ENCODE measurements at places on chromosomes 7 and 10.

GRCh38 chr10:6695519-6695918, 115.4 kb upstream of the PRKCQ start:
- DNase-seq: no peak

DNA sequence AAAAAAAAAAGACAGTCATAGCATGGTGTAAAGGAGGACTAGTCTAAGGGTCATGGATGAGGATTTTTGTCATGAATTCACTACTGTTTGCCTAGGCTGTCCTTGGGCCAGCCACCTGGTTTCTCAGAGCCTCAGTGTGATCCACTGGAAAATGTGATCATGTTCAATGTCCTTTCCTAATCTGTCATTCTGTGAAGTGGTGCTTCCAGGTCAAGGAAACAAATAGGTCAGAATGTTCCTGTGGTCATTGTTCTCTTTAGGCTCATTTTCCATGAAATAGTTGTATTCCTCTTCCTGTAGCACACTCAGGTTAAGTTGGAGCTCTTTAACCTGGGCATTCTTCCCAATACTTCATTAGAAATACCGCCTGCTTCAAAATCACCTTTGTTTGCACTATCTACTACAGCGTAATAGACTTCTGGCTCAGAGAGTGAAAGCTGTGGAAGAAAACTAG, 16.5 kb downstream of the CD36 start:
- DNase-seq: no peak

DNA sequence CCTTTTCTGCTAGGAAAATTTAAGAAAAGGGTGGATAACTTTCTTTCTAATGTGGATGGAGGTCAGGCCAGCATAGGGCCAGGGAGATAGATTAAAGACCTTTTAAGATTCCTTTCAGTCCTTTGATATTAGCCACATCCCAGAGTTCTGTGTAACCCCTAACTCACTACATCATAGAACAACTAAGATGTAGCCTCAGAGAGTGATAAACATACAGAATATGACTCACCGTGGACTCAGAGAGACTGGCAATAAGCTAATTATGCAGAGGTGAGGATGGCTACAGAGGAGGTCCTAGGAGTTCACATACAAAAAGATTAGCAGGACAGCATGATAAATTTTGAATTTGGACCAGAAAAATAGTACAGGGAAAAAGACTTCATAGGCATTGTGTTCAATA, 141.0 kb downstream of the AOAH start:
- no peak for DNase-seq

DNA sequence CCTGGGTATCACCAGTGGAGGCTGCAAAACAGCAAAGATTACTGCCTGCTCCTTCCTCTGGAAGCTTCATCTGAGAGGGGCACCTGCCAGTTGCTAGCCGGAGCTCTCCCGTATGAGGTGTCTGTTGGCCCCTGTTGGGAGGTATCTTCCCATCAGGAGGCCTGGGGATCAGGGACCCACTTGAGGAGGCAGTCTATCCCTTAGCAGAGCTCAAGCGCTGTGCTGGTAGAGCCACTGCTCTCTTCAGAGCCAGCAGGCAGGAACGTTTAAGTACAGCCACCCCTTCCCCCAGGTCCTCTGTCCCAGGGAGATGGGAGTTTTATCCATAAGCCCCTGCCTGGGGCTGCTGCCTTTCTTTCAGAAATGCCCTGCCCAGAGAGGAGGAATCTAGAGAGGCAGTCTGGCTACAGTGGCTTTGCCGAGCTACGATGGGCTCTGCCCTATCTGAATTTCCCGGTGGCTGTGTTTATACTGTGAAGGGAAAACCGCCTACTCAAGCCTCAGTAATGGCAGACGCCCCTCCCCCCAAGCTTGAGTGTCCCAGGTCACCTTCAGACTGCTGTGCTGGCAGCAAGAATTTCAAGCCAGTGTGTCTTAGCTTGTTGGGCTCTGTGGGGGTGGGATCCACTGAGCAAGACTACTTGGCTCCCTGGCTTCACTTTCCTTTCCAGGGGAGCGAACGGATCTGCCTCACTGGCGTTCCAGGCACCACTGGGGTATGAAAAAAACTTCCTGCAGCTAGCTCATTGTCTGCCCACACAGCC, 19.6 kb downstream of the SEMA3E start:
- no peak for DNase-seq

DNA sequence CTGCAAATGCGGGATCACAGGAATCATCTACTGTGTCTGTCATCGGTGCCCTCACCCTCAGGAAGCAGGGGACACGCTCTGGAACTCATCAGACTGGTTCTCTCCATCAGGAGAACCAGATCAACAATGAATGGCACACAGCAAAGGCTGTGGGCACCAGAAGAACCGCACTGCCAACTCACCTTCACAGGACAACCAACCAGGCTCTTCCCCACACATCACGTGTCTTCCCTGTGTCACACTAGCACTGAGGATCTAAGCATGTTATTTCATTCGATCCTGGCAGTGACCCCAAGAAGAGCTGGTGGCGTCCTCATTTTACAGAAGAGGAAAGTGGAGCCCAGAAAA, 106.1 kb downstream of the TNS3 start:
- no peak for DNase-seq

DNA sequence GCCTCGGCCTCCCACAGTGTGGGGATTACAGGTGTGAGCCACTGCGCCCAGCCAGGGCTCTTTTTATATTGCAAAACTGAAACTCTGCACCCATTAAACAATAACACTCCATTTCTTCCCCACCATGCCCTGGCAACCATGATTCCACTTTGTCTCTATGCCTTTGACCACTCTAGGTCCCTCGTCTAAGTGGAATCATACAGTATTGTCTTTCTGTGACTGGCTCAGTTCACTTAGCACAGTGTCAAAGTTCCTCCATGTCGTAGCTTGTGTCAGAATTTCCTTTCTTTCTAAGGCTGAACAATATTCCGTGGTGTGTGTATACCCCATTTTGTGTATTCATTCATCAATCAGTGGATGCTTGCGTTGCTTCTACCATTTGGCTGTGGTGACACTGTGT, 46.2 kb downstream of the CUX1 start:
- no peak for DNase-seq

GRCh38 chr7:135454060-135454459, 55.8 kb downstream of the CNOT4 start:
- no peak for DNase-seq

GRCh38 chr10:57049096-57049495, 688.0 kb upstream of the ZWINT start:
- DNase-seq: no peak

- DNase-seq: no peak
Measured at GRCh38 chr7:135167365-135167917, 3.1 kb downstream of the CYREN start.

DNA sequence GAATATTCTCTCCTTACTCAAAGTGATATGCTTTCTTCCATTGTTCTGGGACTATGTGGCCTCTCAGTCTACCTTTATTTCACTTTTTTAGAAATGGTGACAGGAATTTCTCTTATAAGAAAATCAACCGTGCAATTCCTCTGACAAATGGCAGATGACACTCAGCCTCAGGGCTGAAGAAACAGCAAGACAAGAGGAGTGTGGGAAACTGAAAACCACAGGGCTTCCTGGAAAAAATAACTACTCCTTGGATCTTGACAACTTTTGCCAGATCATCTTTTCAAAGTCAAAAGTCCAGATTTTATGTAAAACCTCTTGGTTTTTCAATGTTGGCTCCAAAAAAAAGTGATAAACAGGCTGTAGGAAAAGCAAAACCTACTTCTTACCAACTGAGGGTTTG, 121.5 kb downstream of the TYW1B start:
- no peak for DNase-seq

DNA sequence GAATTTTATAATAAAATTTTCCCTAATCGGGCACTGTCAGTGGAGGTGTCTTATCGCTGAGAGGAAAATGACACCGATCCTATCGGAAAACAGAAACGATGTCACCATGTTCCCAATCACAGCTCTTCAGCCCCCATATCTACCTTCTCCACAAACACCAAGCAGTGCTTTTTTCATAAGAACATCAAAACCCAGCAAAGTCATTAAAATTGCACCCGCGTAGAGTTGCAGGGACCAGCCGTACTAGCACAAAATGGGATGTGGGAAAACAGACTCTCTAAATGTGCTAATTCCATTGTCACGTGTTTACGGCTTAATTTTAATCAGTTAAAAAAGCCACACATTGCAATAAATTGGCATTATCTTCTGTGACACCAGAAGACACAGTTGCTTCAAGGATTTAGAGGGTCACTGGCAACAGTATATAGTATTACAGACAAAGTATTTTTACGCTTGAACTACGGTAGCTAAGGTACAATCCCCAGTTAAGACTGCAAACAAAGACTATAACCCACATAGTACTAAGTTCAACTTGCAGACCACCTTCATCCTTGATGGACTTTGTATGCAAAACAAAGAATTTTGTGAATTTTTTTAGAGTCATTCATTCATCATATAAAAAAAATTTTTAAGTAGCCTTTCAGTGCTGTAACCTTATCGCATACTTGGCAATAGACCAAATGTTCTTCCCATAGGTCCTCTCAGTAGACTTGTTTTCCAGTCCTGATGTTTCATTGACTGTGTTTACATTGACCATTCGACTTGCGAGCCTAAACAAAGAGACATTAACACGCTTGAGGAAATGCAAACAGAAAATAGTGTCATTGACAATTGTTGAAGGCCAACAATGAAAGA, 116.0 kb downstream of the VTI1A start:
- no peak for DNase-seq

DNA sequence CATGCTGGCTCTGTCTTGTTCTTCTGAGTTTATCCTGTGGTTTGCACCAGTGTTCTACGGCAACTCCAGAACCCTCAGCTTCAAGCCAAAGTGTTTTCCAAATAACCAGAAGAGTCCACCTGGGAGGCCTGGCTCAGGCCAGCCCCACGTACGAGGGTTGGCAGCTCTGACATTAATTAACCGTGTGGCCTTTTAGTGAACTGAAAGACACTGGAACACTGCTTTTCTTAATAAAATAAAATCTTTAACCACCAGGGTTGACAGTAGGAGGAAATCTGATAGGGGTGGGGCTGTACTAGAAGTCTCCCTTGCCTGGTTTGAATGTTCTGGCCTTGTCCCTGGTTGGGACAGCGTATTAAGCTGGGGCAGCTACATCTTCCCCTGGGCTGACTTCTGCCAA, 64.9 kb downstream of the SYPL1 start:
- no peak for DNase-seq

DNA sequence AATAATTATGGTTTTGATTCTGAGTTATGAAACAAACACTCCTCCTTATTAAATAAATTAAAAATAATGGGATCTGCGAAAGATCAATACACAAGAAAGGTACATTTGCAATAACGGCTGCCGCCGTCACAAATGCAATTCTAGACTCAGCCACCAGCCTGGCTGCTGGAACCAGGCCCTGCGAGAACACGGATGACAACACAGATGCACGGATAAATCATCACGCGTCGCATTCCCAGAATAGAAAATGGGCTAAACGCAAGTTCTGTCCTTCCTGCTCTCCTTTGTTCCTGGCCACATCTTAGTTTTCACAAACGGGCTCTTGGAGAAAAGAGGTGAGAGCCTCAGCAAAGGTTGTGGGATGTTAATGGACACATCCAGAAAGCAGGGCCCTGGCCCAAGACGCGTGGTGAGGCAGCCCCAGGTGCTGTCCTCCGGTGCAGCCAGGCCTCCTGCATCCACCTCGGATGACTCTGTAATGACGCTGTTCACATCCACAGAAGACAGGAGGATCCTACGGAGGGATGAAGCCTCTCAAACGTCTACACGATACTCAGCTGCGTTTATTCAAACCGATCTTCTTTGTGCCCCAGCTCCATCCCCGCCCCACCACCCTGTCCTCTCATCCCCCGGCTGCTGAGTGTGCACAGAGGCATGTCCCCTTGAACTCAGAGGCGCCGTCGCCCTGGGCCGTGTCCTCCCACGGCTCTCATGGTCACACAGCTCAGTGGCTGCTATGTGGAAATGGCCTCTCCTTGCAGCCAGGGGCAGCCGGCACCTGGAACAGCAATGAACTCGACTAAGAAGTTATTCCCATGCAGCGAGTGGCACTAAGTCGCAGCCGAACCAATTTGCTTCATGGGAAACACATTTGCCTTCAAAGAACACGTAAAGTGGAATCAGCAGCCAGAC, 197.9 kb downstream of the PTPRN2 start:
- DNase-seq: no peak

GRCh38 chr7:38929460-38930171, 20.6 kb upstream of the VPS41 start:
- DNase-seq: no peak

All from activated naive CD8-positive, alpha-beta T cell treated with anti-CD3 and anti-CD28 coated beads, Interleukin-2, amount 50 U/mL, for 24 hours (primary cell).